ENCODE measurements at places on chromosomes 7 and 10.

DNA sequence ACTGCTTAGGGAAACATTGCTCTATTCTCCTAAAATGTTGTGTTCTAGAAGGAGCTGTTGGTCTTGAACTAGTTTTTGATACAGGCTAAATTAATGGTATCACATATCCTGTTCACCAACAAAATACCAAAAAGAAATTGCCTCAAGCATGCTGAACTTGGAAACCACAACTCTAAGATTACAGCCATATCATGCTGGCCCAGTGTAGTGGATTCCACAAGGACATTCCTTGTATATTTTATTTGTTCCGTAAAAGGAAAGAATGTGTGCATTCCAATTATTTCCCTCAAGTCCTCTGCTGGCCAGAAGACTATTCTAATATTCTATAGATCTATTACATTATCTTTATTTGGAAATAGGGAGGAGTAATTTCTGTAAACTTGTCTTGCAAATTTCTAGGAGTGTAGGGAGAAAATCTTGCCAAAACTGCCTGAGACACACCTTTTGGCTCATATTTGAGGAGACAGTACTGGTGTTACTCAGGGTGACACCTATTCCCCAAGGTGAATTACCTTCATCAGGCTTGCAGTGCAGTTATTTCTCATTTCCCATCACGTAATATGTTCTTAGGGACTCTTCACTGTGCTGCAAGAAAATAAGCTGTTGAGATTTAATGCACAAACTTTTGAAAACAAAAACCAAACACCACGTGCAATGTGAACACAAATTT lies 1.9 kb upstream of the NEBL start:
- no peak overlapping the region for H3K27ac ChIP-seq
- no peaks in the 10 kb centered on the region for H3K4me1 ChIP-seq
- peak; percentile 84 for DNase-seq
- no peaks in the 10 kb centered on the region for H3K27me3 ChIP-seq
- H3K4me3 ChIP-seq = no peak overlapping the region
- no peaks in the 10 kb centered on the region for H3K36me3 ChIP-seq

- H3K4me1 ChIP-seq = no peaks in the 10 kb centered on the region
- no peaks in the 10 kb centered on the region for H3K27me3 ChIP-seq
- no peak overlapping the region for H3K27ac ChIP-seq
- no peak overlapping the region for H3K4me3 ChIP-seq
- H3K36me3 ChIP-seq = no peaks in the 10 kb centered on the region
Observed at GRCh38 chr7:37054624-37055241, 330.4 kb upstream of the AOAH start.

DNA sequence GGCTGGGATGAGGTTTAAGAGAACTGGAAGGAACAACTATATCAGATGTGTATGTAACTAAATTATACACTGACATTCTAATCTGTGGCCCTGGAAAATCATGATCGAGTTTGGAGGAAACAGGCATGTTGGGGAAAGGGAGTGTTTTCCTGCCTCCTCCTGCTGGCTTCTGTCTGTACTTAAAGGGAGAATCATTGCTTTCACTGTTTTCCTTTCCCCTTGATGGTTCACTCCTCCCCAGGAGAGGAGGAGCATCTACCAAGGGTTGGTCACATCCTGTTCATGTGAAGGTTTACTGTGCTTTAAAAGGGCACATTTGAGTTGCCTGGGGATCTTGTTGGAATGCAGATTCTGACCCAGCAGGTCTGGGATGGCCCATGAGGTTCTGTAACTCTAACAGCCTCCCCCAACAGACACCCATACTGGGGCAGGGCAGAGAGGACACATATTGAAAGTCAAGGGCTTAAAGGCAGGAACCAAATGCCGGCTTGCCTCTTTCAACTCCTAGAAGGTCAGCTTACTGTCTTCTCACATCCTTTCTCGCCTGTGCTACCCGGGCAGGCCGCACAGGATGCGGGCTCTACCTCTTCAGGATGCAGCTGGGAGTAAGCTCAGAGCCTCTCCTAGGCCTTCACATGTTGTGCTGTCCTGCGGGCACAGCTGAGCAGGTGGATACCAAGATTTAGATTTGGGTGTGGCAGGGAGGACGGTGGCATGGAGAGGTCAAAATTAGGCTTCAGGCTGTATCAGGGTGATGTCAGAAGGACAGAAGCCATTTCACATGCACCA lies 694.8 kb downstream of the KCNMA1 start:
- H3K4me3 ChIP-seq = no peak overlapping the region
- no peak overlapping the region for H3K27ac ChIP-seq
- no peak for DNase-seq
- peaks cover 2% of the 10 kb centered on the region for H3K4me1 ChIP-seq

DNA sequence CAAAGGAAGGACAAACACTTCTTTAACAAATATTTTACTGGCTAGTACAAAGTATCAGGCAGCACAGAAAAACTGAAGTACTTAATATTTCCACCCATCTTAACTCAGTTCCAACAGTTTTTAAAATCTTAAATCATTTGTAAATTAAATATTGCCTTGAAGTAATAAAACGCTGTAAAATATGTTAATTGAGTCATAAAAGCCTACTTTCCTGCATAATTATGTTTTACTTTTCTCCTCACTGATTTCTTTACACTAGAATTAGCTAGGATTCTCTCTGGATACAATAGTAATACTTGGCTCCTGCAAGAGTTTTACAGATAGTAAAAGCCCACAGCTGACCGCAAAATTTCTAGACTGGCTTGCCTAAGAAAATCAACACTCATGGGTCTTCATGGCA lies 74.9 kb downstream of the SFMBT2 start:
- H3K36me3 ChIP-seq = no peaks in the 10 kb centered on the region
- H3K4me3 ChIP-seq = no peak overlapping the region

DNA sequence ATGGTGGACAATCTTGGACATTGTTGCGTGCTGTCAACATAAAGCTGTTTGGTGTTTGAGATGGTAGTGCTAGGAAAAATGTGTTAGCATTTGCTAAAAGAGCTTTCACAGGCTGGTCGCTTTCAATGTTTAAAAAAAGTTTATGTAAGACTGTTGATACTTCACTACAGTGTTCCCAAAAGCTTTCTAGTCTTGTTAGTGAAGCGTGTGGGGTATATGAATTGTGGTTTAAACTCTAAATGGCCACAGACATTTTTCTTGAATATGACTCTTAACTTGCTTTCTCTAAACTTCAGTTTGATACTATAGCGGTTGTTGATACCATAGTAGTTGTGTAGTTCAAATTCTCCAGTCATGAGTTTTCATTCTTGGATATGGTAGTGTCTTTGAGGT lies 44.9 kb downstream of the MCU start:
- peaks cover 5% of the 10 kb centered on the region for H3K4me1 ChIP-seq
- peak overlapping the region; percentile 81 for H3K27ac ChIP-seq
- no peak overlapping the region for H3K4me3 ChIP-seq
- peak; percentile 56 for DNase-seq
- no peaks in the 10 kb centered on the region for H3K36me3 ChIP-seq

- no peak for DNase-seq
- no peak overlapping the region for H3K27ac ChIP-seq
- H3K27me3 ChIP-seq = no peaks in the 10 kb centered on the region
Observed at GRCh38 chr7:74505471-74506324, 52.0 kb downstream of the GTF2IRD1 start.

GRCh38 chr10:4407783-4408182 lies 418.2 kb upstream of the AKR1E2 start:
- peak; percentile 50 for DNase-seq
- H3K36me3 ChIP-seq = no peaks in the 10 kb centered on the region
- H3K4me3 ChIP-seq = no peak overlapping the region
- H3K27ac ChIP-seq = no peak overlapping the region
- no peaks in the 10 kb centered on the region for H3K27me3 ChIP-seq

GRCh38 chr10:1180836-1181235 lies 124.7 kb downstream of the WDR37 start:
- H3K4me3 ChIP-seq = no peak overlapping the region
- no peaks in the 10 kb centered on the region for H3K27me3 ChIP-seq
- DNase-seq = no peak
- no peaks in the 10 kb centered on the region for H3K4me1 ChIP-seq
- no peaks in the 10 kb centered on the region for H3K36me3 ChIP-seq

DNA sequence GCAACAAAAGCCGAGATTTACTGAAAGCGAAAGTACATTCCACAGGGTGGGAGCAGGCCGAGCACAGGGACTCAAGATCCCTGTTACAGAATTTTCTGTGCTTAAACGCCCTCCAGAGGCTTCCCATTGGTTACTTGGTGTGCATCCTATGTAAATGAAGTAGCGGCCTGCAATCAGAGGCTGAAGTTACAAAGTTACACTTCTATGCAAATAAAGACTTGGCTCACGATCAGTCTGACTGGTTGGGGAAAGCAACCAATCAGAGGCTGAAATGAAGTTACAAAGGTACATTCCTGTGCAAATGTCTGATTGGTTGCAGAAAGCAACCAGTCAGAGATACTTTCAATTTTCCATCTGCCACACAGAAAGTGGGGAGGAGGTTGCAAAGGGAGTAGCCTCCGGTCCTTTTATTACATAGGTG lies 4.1 kb downstream of the ACBD7 start:
- H3K4me3 ChIP-seq = peak overlapping the region; percentile 53
- H3K36me3 ChIP-seq = no peaks in the 10 kb centered on the region
- peak overlapping the region; percentile 56 for H3K27ac ChIP-seq
- no peaks in the 10 kb centered on the region for H3K27me3 ChIP-seq

DNA sequence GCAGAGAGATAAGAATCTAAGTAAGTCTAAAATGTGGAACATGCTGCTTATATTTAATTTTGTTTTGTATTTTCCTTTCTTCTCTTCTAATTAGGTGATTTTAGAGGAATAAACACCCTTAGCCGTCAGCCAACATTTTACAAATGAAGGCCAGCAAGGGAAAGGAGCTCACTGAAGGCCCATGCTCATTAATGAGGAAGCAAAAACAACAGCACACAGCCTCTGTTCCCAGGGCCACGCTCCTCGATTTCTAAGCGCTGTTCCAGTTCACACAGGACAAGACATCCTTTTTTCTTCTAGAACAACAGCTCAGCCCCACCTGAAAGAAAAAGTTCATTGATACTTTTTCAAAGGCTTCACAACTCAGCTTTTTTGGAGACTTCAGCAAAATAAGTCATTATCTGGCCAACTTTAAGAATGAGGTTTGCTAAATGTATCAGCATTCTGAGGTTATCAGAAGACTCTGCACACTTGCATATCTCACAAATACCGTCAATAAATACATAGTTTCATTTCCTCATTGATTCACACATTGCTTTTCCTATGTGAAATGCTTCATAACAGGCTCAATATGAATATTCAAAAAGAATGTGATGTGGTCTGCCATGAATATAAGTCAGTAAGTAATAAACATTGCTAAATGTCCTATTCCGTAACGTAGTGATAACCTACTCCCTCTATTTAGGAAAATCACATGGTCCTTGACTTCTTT lies 34.8 kb upstream of the SFMBT2 start:
- no peaks in the 10 kb centered on the region for H3K27me3 ChIP-seq
- no peak overlapping the region for H3K4me3 ChIP-seq
- DNase-seq = no peak
- no peaks in the 10 kb centered on the region for H3K4me1 ChIP-seq
- no peak overlapping the region for H3K27ac ChIP-seq
- no peaks in the 10 kb centered on the region for H3K36me3 ChIP-seq

DNA sequence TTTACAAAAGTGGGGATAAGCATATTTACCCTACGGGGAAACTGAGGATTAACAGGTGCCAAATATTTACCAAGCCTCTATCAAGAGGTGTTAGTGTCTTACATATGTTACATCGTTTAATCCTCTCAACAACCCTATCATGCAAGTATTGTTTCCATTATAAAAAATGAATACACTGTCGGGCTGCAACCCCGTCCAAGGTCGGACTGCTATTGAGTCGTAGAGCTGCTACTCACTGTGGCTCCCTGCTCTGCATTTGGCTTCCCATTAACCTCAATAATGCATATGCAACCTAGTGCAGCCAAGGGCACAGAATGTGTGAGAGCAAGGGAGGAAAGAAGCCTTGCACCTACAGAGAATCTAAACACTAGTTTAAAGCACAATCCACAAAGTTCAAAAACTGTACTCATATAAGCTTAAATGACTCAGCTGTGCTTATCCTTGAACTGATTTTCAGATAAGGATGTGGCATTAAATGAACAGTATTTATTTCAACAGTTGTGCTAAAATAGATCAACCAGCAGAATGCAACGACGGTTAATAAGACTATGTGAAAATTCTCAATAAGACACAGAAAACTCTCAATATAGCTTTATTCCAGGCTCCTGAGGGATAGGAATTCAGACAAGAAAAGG lies 49.9 kb downstream of the UBE2H start:
- H3K27me3 ChIP-seq = no peaks in the 10 kb centered on the region
- peaks cover 2% of the 10 kb centered on the region for H3K36me3 ChIP-seq
- H3K4me1 ChIP-seq = no peaks in the 10 kb centered on the region
- H3K27ac ChIP-seq = no peak overlapping the region
- DNase-seq = no peak

- peak; percentile 19 for DNase-seq
- H3K4me1 ChIP-seq = no peaks in the 10 kb centered on the region
- no peak overlapping the region for H3K27ac ChIP-seq
- H3K27me3 ChIP-seq = no peaks in the 10 kb centered on the region
Observed at GRCh38 chr7:100215895-100216294, 3.9 kb upstream of the PVRIG start.

DNA sequence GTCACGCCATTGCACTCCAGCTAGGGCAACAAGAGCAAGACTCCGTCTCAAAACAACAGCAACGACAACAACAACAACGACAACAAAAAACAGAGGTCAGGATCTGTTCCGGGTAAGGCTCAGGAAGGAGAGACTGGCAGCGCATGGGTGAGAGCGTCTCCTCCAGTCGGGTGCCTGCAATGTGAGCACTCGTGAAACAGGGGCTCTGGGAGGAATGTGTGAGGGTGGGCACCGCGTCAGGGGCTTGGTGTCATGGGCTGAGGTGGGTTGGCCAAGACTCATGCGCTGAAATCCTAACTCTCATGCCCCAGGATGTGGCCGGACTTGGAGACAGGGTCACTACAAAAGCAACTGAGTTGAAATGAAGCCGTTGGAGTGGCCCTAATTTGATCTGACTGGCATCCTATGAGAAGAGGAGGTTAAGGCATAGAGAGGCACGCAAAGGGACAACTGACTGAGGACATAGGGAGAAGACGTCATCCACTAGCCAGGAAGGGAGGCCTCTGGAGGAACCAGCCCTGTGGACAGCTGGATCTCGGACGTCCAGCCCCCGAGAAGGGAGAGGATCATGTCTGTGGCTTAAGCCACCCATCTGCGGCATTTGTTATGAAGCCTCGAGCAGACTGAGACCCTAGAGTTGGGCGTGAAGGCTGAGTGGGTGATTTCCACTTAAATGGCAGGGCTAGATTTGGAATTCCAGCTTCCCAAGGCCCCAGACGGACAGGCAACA lies 241.5 kb upstream of the PITRM1 start:
- no peaks in the 10 kb centered on the region for H3K4me1 ChIP-seq
- no peaks in the 10 kb centered on the region for H3K36me3 ChIP-seq
- no peak for DNase-seq
- H3K27ac ChIP-seq = no peak overlapping the region
- no peaks in the 10 kb centered on the region for H3K27me3 ChIP-seq

GRCh38 chr10:4623757-4624420 lies 202.1 kb upstream of the AKR1E2 start:
- no peak overlapping the region for H3K27ac ChIP-seq
- no peaks in the 10 kb centered on the region for H3K27me3 ChIP-seq
- DNase-seq = peak; percentile 42
- no peaks in the 10 kb centered on the region for H3K36me3 ChIP-seq

DNA sequence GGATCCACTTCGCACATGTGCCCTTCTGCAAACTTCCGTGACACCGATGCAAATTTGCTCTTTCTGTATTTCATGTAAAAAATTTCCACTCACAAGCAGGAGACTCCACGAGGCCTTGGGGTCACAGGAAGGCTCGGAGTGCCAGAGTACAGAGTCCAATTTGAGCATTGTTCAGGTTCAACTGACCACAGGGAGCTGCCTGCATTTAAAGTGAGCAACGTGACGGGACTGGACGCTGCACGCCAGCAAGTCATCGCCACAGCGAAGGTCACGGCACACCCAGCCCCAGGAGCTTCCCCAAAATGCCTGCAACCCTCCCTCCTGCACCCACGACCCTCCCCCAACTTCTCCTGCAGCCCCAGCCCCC lies 41.5 kb upstream of the NKX6-2 start:
- H3K27me3 ChIP-seq = peaks cover 3% of the 10 kb centered on the region
- no peak for DNase-seq
- H3K36me3 ChIP-seq = no peaks in the 10 kb centered on the region
- H3K4me3 ChIP-seq = no peak overlapping the region

All from fibroblast of lung (primary cell).